ENCODE measurements at places on chromosomes 7 and 10. TPM values are rescaled to one million over a fixed set of nuclear protein-coding genes. Genes with fewer than 3 reads are reported as not detected.

GRCh38 chr7:94330269-94331020, 64.2 kb upstream of the COL1A2 start:
- DNase-seq = peak; percentile 84

DNA sequence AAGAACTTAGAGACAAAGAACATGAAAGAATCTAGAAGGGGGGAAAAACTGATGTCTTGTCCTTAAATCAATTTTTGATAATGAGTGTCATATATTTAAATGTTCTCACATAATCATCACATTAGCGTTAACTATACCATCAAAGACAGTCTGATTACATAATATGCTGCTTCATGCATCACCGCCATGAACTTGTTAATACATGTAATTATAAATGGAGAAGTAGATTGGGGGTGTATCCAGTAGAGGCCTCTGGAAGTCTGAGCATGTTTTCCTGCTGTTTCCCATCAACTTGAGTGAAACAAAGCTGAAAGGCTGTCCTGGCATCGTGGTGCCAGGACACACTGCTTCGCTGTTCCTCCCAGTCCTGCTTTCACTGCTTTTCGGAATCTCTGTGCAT, 48.2 kb downstream of the PRLHR start:
- DNase-seq = no peak

DNA sequence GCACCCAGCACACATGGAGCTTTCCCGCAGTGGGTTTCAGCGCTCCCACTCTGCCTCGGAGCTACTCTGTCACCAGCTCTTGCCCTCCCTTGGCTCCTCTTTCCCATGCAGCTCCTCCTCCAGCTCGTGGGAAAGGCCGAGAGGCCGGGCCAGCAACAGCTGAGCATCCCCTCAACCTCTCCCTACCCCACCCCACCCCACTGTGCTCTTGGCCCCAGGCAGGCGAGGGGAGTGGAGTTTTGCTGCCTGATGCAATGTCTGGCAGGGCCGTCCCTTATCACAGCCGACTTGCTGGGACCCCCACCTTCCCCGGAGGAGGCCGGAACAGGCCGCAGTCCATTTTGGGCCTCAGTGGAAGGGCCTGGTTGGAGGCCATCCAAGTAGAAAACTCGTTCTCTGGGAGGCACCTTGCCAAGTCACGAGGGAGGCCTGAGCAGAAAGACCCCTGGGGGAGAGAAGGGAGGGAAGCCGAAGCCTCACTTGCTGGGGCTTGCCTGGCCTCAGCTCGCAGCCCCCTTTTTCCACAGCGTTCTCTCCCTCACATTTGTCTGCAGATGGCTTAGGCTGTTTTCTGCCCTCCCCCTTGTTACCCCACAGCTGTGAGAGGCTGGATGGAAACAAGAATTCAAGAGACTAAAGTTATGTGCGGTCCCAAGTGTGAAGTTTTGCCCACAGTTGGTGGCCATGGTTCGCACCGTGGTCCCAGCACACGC, 35.3 kb downstream of the CHST3 start:
- peak; percentile 91 for DNase-seq

GRCh38 chr10:43000651-43001426, 76.0 kb upstream of the RET start:
- no peak for DNase-seq

Gene AOAH
- 2.6 TPM for polyA plus RNA-seq

Gene TEX47
- polyA plus RNA-seq = not detected

Gene NXPH1
- polyA plus RNA-seq = 5.5 TPM
